ENCODE measurements at places on chromosomes 16 and 17.

- DNase-seq = no peak
Measured at GRCh38 chr16:50271148-50272041, 5.0 kb downstream of the ADCY7 start.

DNA sequence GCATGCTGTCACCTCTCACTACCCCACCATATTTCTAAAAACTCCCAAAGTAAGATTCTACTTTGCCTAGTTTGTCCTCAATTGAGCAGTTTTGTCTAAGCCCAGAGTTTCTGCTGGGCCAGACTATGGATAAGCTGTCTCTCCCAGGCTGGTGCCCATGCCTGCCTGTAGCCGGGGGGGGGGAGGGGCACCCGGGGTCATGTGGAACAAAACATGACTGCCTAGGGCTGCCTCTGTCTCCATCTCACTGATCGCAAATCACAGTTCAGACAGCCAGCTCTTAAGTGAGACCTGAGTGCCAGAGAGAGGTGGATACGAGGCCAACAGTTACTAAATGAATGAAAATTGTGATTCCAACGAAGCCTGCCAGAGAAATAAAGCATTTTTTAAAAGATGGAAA lies 78.8 kb upstream of the RPRML start:
- no peak for DNase-seq

- no peak for DNase-seq
Measured at GRCh38 chr17:33205552-33205951, 87.5 kb downstream of the ASIC2 start.

DNA sequence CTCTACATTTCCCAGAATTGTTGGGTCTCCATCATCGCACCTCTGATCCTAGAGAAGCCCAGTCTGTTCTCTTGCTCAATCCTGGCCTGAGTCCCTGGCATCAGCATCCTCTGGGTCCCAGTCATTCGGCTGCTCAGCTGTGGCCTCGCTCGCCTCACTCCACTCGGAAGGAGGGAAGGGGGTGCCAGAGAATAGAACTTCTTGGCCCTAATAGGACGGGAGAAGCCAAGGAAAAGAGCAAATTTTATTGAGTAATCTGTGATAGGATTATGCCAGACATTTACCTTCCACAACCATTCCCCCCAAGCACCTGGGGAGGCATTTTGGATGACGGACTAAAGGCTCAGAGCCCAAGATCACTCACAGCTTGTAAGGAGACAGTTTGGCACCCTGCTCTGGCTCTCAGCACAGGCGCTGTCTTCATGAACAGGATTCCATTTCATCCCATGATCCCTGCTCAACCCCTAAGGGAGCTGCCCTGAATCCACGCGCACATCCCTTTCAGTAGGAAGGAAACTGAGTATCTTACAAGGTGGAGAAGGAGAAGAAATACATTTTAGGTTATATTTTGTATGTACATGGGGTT lies 498 bp upstream of the CLEC10A start:
- DNase-seq = no peak

GRCh38 chr17:28199115-28199514 lies 119.9 kb upstream of the TMEM97 start:
- DNase-seq = no peak

GRCh38 chr16:72173997-72174396 lies 2.0 kb upstream of the PMFBP1 start:
- no peak for DNase-seq

DNA sequence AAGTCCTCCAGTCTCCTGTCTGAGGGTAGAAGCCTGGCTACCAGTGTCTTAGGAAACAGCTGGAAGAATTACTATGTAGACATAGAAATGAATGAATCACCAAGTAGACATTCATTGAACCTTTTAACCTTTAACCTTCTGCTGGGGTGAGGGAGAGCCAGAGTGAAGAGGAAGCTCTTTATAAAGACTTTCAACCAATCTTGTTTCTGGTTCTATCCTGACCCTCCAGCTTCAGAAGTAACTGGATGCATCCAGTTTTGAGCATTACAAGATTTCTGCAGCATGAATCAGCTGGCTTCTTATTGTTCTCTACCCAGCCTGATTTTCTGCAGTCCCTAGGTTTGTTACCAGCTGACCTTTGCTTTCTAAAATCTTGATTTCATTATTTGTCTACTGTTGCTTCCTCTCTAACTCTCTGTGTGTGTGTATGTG lies 8.5 kb downstream of the TEKT1 start:
- no peak for DNase-seq

DNA sequence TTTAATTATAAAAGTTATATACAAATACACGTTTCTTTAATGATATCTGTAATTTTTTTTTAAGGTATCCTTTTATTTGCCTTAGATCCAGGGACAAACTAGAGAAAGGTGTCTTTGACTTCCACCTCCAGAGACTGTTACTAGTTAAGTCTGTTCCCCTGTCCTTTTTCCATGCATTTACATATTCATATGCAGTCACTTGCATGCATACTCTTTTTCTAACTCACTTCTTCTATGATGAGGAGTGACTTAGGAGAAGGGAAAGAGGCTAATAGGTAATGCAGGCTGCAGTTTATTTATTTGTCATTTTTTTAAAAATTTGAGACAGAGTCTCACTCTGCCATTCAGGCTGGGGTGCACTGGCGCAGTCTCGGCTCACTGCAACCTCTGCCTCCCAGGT lies 60.9 kb downstream of the OMG start:
- no peak for DNase-seq

DNA sequence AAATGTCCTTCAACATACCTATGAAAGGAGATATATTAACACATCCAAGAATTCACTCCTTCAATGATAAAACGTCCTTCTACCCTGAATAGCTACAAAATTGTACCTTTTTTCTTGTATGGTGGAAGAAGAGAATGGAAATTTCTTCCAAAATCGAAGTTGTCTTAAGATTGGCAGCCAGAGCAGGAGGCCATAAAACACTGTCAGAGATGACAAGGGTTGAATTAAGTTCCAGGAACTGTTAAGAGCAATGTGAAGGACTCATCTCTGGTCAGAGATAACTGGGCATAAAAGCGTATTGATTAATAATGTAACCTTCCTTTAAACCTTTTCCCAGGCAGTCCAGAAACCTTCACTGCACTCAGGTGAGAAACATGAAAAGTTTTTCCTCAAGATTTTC lies 12.9 kb upstream of the TOM1L1 start:
- no peak for DNase-seq

DNA sequence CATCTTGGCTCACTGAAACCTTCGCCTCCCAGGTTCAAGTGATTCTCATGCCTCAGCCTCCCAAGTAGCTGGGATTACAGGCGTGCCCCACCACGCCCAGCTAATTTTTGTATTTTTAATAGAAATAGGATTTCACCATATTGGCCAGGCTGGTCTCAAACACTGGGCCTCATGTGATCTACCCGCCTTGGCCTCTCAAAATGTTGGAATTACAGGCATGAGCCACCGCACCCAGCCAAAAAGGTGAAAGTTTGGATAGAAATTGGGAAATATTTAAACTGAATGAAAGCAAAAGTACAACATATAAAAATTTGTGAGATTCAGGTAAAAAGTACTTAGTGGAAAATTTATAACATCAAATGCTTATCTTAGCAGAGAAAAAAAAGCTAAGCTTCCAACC lies 52.9 kb upstream of the KIFC3 start:
- DNase-seq = no peak

GRCh38 chr17:5509482-5509881 lies 23.1 kb downstream of the MIS12 start:
- no peak for DNase-seq

- DNase-seq = no peak
Measured at GRCh38 chr16:74261068-74261467, 35.5 kb upstream of the PSMD7 start.

DNA sequence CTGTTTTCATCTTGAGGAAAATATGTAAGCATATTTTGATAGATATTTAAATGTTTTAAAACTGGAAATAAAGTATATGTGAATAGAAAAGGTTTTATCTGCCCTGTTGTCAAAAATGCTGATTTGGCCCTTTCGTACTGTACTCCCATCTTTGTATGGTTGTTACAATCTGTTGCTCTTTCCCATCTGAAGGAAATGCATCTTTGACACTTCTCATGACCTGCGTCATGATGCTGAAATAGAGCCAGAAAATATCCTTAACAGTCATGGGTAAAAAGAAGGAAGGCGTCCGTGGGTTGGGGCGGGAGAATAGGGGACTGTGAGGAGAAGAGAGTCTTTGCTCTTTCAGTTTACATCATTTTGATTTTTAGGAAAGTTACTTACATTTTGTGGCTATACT lies 327.7 kb downstream of the BCAS3 start:
- no peak for DNase-seq

- no peak for DNase-seq
Measured at GRCh38 chr16:1533443-1533951, at the start of gene TMEM204. Gene TMEM204, plus strand, starts transcription at chr16:1533666. Its CDS starts 610 bp downstream, at chr16:1534276.

DNA sequence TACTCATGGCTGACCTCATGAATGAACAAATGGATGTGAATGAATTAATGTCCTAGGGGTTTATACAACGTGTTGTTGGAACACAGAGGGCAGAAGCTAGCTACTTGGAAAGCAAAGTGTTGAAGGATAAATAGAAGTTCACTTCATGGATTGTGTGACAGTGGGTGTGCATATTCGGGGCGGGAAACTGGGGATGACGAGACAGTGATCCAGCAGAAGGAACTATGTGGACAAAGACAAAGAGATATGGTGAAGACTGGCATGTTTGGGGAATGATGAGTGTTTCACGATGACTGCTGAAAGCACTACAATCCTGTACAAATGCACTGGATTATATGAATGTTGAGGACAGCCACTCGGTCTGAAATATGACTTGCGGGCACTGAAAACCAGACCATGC lies 250.5 kb upstream of the C16orf82 start:
- DNase-seq = no peak

GRCh38 chr16:2032285-2033056 lies 5.8 kb downstream of the NHERF2 start:
- no peak for DNase-seq

DNA sequence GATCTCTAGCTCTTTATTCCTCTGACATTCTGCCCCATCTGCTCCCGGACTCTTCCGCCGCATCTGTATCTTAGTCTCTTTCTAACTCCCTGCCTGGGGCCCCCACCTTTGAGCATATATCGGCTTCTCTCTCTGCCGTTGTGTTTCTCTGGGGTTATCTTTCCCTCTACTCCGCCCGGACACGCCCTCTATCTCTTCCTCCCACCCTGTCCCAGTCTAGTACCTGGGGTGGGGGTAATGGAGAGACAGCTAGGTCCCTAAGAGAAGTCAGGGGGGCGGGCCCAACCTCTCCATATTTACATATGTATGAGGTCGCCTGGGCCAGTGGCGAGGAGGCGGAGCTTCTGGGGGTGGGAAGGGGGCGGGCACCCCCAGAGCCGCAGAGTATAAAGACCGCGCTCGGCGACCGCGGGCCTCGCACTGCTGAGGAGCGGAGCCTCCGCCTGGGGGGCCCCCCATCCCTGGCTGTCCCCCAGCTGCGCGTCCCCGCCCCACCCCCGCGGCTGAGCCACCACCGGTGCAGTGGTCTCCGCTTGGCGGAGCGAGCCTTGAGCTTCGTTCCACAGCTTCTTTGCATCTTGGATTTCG lies at the start of gene ATP1B2:
ATP1B2 (plus strand) TSS at position 418 of the 588 bp plus-strand sequence. CDS start 593 bp downstream, outside the sequence.
- peak; percentile 42 for DNase-seq

- DNase-seq = no peak
Measured at GRCh38 chr17:37117373-37118142, 168.8 kb downstream of the AATF start.

- no peak for DNase-seq
Measured at GRCh38 chr17:61568219-61569072, 22.6 kb downstream of the NACA2 start.

DNA sequence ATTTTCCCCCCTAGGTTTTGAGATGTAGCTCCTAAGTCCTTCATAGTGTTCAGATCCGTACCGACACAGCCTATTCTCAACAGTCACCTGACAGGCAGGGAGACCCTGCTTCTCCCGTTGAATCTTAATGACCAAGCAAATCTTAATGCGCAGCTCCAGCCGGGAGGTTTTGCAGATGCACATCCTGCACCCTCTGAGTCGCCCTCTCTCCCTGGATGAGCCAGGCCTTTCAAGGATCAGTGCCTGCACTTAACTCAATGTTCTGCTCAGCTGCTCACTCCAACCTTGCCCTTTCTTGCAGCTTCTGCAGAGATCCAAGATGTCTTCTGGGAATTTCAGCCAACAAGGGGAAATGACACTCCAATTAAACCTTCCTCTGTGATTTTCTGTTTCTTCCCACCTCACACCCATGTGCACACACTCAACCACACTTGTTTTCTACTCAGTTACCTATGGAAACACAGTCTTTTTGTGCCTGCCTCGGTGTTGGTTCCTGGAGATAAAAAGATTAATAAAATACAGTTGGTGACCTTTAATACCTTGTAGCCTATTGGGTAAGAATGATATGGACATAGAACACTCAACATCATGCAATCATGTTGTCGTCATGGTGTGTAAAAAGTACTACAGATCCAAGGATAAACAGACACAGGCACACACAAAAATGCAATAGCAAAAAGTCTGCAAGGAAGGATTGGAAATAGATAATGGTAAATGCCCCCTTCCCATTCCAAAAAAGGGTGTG lies 76.9 kb upstream of the DYNLRB2 start:
- no peak for DNase-seq

DNA sequence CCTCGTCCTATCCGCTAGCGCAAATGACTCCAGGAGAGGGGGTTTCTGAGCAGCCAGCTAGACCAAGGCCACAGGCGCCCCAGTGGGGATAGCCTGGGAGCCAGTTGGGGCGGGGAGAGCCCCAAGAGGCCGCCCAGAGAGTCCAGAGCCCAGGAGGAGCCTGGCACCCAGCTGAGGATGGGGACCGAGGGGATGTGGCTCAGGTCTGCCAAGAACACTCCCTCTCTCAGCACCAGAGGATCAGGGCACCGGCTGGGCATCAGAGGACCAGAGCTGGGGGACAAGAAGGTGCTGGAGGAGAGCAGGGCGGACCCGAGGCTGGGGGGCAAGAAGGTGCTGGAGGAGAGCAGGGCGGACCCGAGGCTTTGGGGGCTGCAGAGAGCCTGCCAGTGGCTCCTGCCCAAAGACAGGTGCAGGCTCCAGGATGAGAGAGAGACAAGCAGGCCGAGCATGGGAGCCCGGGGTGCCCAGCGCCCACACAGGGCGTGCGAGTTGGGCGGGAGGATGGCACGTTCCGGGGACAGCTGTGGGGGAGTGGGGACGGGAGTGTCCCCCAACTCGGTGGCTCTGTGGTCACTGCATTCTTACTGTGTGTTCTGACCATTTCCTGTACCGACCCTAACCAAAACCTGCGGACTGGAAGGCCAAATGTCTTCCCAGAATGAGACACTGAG lies 39.4 kb downstream of the TIMM22 start:
- DNase-seq = no peak

- no peak for DNase-seq
Measured at GRCh38 chr16:81940781-81941560, 70.3 kb downstream of the SDR42E1 start.

GRCh38 chr16:29995324-29995910 lies at the start of gene HIRIP3:
Gene HIRIP3, minus strand, starts transcription at chr16:29995617. Its CDS starts 12 bp downstream, at chr16:29995605.
- peak; percentile 93 for DNase-seq

DNA sequence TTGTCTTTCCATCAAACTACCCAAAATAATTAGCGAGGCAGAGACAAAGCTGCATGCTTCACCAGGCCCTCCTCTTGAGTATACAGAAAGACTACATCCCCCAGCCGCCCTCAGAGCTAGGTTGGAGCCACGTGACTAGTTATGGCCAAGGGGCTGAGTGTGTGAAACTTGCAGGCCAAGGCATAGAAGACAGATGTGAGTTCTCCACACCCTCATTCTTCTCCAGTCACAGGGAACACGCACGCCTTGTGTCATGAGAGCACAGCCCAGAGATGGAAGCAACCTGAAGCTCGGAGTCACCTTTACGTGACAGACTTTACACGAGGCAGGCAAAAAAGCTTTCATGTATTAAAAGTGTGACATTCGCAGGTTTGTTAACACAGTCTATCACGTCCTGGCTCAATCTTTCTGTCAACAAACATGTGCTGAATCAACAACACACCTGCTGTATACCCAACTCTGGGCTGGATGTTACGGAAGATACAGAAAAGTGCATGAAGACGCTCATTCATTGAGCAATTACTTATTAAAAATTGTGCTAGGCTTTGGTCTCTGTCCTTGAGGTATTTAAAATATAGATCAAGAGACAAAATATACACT lies 38.3 kb downstream of the STX8 start:
- no peak for DNase-seq
